Melanocyte of skin (primary cell): ENCODE measurements at places on chromosomes 1 and 21. TPM values are rescaled to one million over a fixed set of nuclear protein-coding genes. Genes with fewer than 3 reads are reported as not detected.

RCSD1 gene
- 0.33 TPM in 1 of 2 replicates, not detected in the other for total RNA-seq

SYT6 gene
- total RNA-seq = under 0.01 TPM in 1 of 2 replicates, not detected in the other

PLA2G2C gene
- total RNA-seq = not detected in 2 replicates

OR2G6 gene
- total RNA-seq = not detected in 2 replicates

GJB4 gene
- total RNA-seq = not detected in 2 replicates

CRYBG2 gene
- total RNA-seq = under 0.01 TPM in 1 of 2 replicates, not detected in the other

NDC1 gene
- 15.1 and 23.6 TPM in 2 replicates for total RNA-seq

KCNQ4 gene
- total RNA-seq = under 0.01 and 0.36 TPM in 2 replicates

ACKR1 gene
- total RNA-seq = under 0.01 and 0.15 TPM in 2 replicates

NBPF6 gene
- 0.34 TPM in 1 of 2 replicates, not detected in the other for total RNA-seq

LAPTM5 gene
- total RNA-seq = not detected in 2 replicates

KPRP gene
- not detected in 2 replicates for total RNA-seq

RNF223 gene
- not detected in 2 replicates for total RNA-seq

KRTAP20-2 gene
- not detected in 2 replicates for total RNA-seq

LEFTY2 gene
- total RNA-seq = not detected in 2 replicates

S100A7A gene
- not detected in 2 replicates for total RNA-seq

MYBPH gene
- not detected in 2 replicates for total RNA-seq

NOS1AP gene
- not detected in 2 replicates for total RNA-seq

GUCA2A gene
- not detected in 2 replicates for total RNA-seq

FBXO2 gene
- 1.4 and 4.4 TPM in 2 replicates for total RNA-seq

PERM1 gene
- not detected in 2 replicates for total RNA-seq

STUM gene
- total RNA-seq = 0.33 and 0.77 TPM in 2 replicates

CADM3 gene
- total RNA-seq = 11.4 and 18.5 TPM in 2 replicates

PTBP2 gene
- total RNA-seq = 14.3 and 25.8 TPM in 2 replicates

FMOD gene
- total RNA-seq = 0.36 TPM in 1 of 2 replicates, not detected in the other

PRMT6 gene
- total RNA-seq = 15.5 and 25.8 TPM in 2 replicates

GPR61 gene
- total RNA-seq = under 0.01 and 0.34 TPM in 2 replicates

CATSPERE gene
- 4.5 and 4.7 TPM in 2 replicates for total RNA-seq

ITLN2 gene
- total RNA-seq = not detected in 2 replicates

RBP7 gene
- total RNA-seq = not detected in 2 replicates

UBE2U gene
- not detected in 2 replicates for total RNA-seq

RIMKLA gene
- total RNA-seq = under 0.01 TPM in 1 of 2 replicates, not detected in the other

TNFRSF18 gene
- not detected in 2 replicates for total RNA-seq

TINAGL1 gene
- not detected in 2 replicates for total RNA-seq

HEYL gene
- total RNA-seq = 0.15 and 0.33 TPM in 2 replicates

FOXD2 gene
- total RNA-seq = 1.7 and 2.9 TPM in 2 replicates

VHLL gene
- not detected in 2 replicates for total RNA-seq

PDC gene
- total RNA-seq = not detected in 2 replicates

LYPD8 gene
- total RNA-seq = 0.34 and 0.73 TPM in 2 replicates

LHX8 gene
- total RNA-seq = not detected in 2 replicates

KRTAP21-1 gene
- total RNA-seq = not detected in 2 replicates

S1PR1 gene
- 0.33 TPM in 1 of 2 replicates, not detected in the other for total RNA-seq

SLAMF9 gene
- total RNA-seq = 8.2 and 14.3 TPM in 2 replicates

ASPM gene
- total RNA-seq = 30.0 and 51.1 TPM in 2 replicates

PRKAA2 gene
- under 0.01 TPM in 2 replicates for total RNA-seq

S100A9 gene
- total RNA-seq = not detected in 2 replicates

COP1 gene
- total RNA-seq = 46.3 and 48.7 TPM in 2 replicates

MATN1 gene
- not detected in 2 replicates for total RNA-seq

PRAMEF11 gene
- total RNA-seq = not detected in 2 replicates
